GM23338 (cell line): ENCODE measurements at places on chromosomes 7 and 10. TPM values are rescaled to one million over a fixed set of nuclear protein-coding genes. Genes with fewer than 3 reads are reported as not detected.

The GPR26 gene
- 0.06 TPM in 1 of 2 replicates, not detected in the other for polyA plus RNA-seq

The BLNK gene
- polyA plus RNA-seq, result 0.11 and 0.40 TPM in 2 replicates

The OPN4 gene
- not detected in 2 replicates for polyA plus RNA-seq

The KAZALD1 gene
- 0.27 and 0.75 TPM in 2 replicates for polyA plus RNA-seq

The FAM221A gene
- polyA plus RNA-seq, result 31.9 and 35.7 TPM in 2 replicates

The ANKRD61 gene
- polyA plus RNA-seq, result 0.63 and 1.2 TPM in 2 replicates
